ENCODE measurements at places on chromosomes 6 and 20.

DNA sequence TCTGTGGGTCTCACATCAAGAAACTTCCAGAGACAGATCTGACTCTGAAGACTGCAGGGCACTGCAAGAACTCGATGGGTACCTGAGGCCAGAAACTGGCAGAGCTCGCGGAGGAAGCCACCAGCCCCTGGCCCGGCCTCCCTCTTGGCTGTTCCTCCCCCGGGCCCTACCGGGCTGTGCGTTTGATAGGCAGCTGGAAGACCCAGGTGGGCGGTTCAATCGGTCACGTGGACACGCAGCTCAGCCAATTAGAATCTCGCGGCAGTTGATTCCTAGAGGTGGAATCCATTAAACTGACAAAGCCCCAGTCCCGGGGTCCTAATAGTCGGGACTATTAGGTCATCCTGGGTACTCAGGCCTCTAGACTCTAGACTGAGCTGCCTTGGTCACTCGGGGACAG lies 154.2 kb upstream of the PROKR2 start:
- DNase-seq: no peak

GRCh38 chr20:24948939-24949679 lies at the start of gene CST7:
CST7 (plus strand) TSS chr20:24949269; CDS start chr20:24949506, 237 bp downstream.
- DNase-seq: no peak

GRCh38 chr20:5092765-5093339 lies 26.9 kb downstream of the PCNA start:
- DNase-seq: no peak

GRCh38 chr20:57874141-57874540 lies 164.3 kb upstream of the PMEPA1 start:
- no peak for DNase-seq

GRCh38 chr6:5211492-5211891 lies 49.3 kb downstream of the LYRM4 start:
- no peak for DNase-seq
